ENCODE measurements at places on chromosomes 3 and 15. TPM values are rescaled to one million over a fixed set of nuclear protein-coding genes. Genes with fewer than 3 reads are reported as not detected.

The SQOR gene
- total RNA-seq = 0.86 TPM

The INTS14 gene
- 50.8 TPM for total RNA-seq

- DNase-seq = no peak
Measured at GRCh38 chr3:169666376-169667165, 3.1 kb upstream of the MECOM start.

- DNase-seq = no peak
Measured at GRCh38 chr15:75862796-75863195, 19.5 kb downstream of the UBE2Q2 start.

DNA sequence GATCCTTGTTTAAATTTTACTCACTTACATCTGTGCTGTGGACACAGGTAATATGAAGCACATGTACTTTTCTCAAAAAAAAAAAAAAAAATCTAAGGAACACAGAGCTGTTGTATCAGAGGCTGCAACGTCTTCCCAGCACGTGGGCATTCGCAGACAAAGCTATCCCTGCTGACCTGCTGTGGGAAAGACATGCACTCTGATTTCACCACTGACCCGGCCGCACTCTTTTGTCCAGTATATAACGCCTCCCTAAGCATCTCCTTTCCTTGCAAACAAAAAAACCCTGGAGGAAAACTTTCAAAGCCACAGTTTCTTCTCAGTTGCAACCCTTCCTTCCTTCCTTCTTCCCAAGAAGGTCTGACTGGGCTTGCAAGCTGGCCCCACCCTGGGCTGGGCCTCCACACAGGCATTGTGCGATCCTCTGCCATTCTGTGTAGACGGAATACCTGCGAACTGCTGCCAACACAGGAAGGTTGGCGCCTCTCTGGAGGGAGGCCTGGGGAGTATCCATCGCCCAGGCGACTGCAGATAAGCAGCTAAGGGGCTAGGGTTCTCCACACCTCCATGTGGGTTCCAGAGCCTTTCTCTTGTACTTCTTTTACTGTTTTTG lies 50.8 kb downstream of the SLC12A8 start:
- DNase-seq = no peak

- no peak for DNase-seq
Measured at GRCh38 chr15:62870216-62870615, 172.3 kb upstream of the TPM1 start.

GRCh38 chr15:71251584-71252043 lies 136.3 kb downstream of the THSD4 start:
- DNase-seq = no peak

DNA sequence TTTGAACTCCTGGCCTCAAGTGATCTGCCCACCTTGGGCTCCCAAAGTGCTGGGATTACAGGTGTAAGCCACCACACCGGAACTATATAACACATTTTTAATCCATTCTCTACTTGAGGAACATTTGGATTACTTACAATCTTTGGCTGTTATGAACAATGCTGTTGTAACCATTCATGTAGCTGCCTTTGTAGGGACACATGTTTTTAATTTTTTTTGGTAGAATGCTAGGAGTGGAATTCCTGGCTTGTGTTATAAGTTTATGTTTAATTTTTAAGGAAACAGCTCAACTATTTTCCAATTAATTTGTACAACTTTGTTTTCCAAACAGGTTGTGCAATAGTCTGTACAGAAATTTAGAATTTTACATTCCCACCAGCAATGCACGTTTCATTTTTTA lies 51.7 kb downstream of the GPR149 start:
- no peak for DNase-seq

DNA sequence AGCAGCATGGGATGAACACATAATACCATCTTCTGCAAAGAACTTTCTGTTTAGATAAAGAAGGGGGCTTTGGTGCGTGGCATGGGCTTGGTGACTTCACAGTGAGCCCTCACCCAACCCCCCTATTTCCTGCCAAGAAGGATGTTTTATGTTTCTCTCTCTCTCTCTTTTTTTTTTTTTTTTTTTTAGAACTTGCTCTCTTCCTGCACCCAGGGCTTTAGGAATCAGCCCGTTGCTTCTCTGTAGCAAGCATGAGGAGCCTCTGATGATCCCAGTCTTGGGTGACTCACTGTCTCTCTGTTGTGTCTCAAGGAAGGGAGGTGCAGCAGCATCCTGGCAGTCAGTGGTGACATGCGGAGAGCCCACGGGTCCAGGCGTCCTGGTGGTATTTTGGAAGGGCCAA lies 49.1 kb downstream of the CCK start:
- no peak for DNase-seq

- DNase-seq = no peak
Measured at GRCh38 chr15:51460796-51461195, 119.3 kb downstream of the GLDN start.

DNA sequence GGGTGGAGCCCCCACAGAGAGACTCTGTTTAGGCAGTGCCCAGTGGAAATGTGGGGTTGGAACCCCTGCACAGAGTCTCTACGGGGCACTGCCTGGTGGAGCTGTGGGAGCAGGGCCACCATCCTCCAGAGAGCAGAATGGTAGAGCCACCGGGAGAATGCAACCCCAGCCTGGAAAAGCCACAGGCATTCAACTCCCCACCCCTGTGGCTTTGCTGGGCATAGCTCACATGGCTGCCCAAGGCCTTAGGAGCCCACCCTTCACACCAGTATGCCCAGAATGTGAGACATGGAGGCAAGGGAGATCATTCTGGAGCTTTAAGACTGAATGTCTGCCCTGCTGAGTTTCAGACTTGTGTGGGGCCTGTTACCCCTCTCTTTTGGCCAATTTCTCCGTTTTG lies 19.0 kb upstream of the CHCHD6 start:
- DNase-seq = no peak

- no peak for DNase-seq
Measured at GRCh38 chr3:51963951-51964451, 3.3 kb downstream of the PCBP4 start.

The EPHA3 gene
- total RNA-seq = 4.2 TPM

The A4GNT gene
- not detected for total RNA-seq

GRCh38 chr3:113783463-113783862 lies 36.6 kb downstream of the ATP6V1A start:
- no peak for DNase-seq

- no peak for DNase-seq
Measured at GRCh38 chr3:187975561-187976364, 178.2 kb upstream of the LPP start.

- DNase-seq = no peak
Measured at GRCh38 chr3:48403533-48404439, 26.1 kb downstream of the PLXNB1 start.

The UBE2E2 gene
- 47.0 TPM for total RNA-seq

GRCh38 chr15:43913941-43914340 lies 87.1 kb downstream of the WDR76 start:
- no peak for DNase-seq

DNA sequence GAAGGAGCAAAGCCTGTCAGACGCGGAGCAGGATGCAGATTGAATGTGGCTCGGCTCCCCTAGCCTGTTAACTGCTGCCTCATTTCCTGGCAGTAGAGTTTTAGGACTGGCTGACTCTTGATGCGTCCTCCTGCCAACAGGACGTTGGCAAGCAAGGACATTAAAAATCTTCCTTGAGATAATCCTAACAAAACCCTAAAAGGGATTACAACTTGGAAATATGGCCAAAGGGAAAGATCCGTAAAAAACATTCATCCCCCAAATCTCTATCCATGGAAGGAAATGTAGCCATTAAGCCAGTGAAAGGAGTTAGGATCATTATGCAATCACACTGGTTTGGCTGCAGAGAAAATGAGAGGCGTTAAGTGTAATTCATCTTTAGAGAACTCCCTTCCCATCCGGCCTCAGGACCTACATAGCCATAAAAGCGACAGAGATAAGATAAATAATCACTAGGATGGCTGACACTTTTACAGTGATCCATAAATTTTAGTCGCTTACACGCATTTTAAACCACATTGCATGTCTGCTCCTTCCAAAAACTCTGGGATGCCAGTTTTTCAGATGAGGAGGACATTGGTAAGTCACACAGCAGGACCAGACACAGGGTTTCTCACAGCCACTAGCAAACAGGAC lies 44.5 kb upstream of the C3orf80 start:
- DNase-seq = no peak

- DNase-seq = no peak
Measured at GRCh38 chr3:31106204-31106603, 211.7 kb upstream of the GADL1 start.

GRCh38 chr15:81213982-81214381 lies 17.3 kb downstream of the IL16 start:
- DNase-seq = no peak

GRCh38 chr3:47984075-47984728 lies 32.0 kb downstream of the MAP4 start:
- no peak for DNase-seq

The ATP13A4 gene
- total RNA-seq = 2.0 TPM

Data from mesothelial cell of epicardium (in vitro differentiated cells).